Chondrocyte (in vitro differentiated cells): ENCODE measurements at places on chromosomes 6 and 20.

- no peaks in the 10 kb centered on the region for H3K27me3 ChIP-seq
- H3K4me1 ChIP-seq, result peaks cover 19% of the 10 kb centered on the region
- H3K4me3 ChIP-seq, result no peak overlapping the region
- DNase-seq, result no peak
- H3K27ac ChIP-seq, result no peak overlapping the region
Observed at GRCh38 chr6:38099221-38099620, 279.7 kb downstream of the ZFAND3 start.

DNA sequence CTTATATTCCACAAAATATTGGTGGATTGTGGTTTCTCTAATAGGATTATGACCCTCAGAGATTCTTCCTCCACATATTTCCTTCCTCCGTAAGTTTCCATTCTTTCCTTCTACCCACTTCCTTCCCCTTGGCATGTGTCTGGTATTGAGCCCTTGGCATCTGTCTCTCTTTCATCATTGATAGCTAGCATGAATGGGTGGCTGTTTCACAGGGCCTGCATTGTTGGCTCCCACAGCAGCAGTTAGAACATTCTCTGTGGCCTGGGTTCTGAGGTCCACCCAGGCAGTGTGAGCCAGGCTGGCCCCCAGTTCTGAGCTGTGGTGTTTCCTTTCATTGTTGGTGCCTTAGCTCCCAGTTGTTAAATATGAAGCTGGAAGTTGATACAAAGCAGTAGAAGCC, 125.3 kb downstream of the ANKS1A start:
- H3K4me3 ChIP-seq, result no peak overlapping the region
- no peak overlapping the region for H3K27ac ChIP-seq
- no peaks in the 10 kb centered on the region for H3K27me3 ChIP-seq
- H3K36me3 ChIP-seq, result no peaks in the 10 kb centered on the region

DNA sequence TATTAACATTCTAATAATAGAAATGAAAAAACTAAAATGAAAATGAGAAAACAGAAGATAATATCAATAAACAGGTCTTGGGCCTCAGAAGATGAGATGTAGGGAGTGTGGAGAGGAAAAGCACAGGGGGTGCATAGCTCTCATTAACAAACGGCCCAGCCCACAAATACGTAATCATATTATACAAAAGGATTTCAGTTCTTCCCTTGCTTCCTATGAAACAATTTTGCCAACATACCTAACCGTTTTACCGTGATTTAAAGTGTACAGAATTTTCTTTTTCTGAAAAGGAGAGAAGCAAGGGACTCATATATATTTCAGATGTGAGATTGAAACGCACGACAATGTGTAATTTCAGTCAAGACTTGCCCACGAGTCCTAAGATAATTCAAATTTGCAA, 136.0 kb downstream of the HFE start:
- no peak overlapping the region for H3K4me3 ChIP-seq
- H3K4me1 ChIP-seq, result peaks cover 3% of the 10 kb centered on the region

GRCh38 chr6:35181933-35182612, 31.7 kb upstream of the SCUBE3 start:
- no peak overlapping the region for H3K4me3 ChIP-seq
- H3K4me1 ChIP-seq, result peaks cover 86% of the 10 kb centered on the region
- H3K36me3 ChIP-seq, result no peaks in the 10 kb centered on the region
- H3K27me3 ChIP-seq, result no peaks in the 10 kb centered on the region
- peak overlapping the region; percentile 91 for H3K27ac ChIP-seq

GRCh38 chr6:166737261-166737660, 110.2 kb upstream of the RPS6KA2 start:
- H3K27ac ChIP-seq, result no peak overlapping the region
- no peak for DNase-seq
- H3K36me3 ChIP-seq, result no peaks in the 10 kb centered on the region
- no peaks in the 10 kb centered on the region for H3K27me3 ChIP-seq
- no peak overlapping the region for H3K4me3 ChIP-seq
